Posterior vena cava (tissue), 2 donors: ENCODE measurements at places on chromosomes 12 and 14.
A peak's percentile ranks its signal among the peaks of the same experiment; 100 is the strongest.

DNA sequence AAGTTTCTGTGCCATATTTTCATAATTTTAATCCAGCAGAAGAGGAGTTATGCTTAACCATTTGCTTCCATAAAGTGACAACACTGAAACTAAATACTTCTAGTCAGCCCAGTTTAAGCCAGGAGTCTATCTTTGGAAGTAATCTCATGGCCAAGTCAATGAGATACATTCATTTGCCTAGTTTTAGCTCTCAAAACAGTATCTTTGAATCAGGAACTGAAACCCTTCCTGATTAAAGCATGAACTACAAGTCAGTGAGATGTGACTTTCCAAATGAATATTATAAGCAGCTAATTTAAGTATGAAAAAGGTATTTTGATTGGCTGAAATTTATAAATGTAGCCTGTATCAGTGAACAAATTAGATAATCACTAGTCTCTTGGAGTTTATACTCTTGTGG is 491.5 kb downstream of the SLC6A15 start:
- DNase-seq: no peak

DNA sequence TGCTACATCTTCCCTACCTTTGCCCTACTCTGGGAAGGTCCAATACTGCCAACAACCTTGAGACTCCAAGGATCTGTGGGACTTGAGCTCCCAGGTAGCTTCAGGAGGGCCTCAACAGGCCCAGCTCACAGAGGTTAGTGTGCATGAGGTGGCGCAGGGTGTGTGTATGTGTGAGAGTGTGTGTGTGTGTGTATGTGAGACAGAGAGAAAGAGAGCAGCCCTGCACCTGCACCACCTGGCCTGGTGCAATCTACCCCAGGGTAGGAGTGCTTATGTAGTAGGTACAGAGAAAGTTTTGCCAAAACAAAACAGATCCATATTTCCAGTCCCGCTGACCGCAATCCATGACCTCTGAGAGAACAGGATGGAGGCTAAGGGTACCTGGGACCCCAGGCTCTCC is 24.6 kb downstream of the TMEM229B start:
- DNase-seq: peak; percentile 13

DNA sequence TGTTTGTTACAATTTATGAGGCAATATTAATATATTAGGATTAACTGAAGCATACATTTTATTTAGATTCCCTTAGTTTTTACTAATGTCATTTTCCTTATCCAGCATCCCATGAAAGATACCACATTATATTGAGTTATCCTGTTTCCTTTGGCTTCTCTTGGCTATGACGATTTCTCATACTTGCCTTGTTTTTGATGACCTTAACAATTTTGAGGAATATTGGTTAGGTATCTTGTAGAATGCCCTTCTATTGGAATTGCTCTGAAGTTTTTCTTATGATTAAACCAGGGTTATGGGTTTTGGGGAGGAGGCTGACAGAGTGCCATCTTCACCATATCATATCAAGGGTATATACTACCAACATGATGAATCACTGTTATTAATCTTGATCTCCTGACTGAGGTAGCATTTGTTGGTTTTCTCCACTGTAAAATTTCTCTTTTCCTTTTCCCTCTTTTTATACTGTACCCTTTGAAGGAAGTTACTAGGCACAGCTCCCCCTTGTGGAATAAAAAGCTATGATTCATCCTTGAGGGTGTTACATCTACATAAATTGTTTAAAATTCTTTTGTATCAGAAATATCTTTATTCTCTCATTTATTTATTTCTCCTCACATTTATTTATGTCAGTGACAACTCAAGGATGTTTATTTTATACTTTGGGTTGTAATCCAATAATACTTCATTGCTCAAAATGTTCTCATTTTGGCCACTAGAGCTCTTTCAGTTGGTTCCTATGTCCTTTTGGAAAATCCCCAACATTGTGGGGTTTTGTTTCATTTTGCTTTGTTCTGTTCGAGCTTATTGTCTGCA is 239.0 kb downstream of the SLC16A7 start:
- DNase-seq: no peak

DNA sequence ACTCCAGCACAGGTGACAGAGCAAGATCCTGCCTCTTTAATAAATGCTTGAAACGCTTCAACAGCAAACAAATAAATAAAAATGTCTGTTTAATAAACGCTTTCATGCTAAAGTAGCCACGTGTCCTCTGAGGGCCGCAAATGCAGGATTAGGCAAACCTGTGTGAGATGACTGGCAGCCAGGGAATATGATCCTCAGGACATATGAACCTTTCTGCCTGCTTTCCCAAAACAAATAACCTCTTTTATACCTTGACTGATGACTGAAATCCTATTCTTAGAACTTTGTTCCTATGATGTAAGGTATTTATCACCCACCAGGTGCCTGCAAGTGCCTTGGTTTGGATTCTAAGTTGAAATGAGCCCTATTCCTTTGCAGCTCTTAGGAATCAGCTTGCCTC is 14.5 kb upstream of the FLVCR2 start:
- DNase-seq: no peak

GRCh38 chr12:77049767-77050353 is 15.5 kb downstream of the E2F7 start:
- DNase-seq: no peak

- DNase-seq: peak; percentile 54
Observed at GRCh38 chr12:53735556-53735955, 8.3 kb upstream of the CALCOCO1 start.

DNA sequence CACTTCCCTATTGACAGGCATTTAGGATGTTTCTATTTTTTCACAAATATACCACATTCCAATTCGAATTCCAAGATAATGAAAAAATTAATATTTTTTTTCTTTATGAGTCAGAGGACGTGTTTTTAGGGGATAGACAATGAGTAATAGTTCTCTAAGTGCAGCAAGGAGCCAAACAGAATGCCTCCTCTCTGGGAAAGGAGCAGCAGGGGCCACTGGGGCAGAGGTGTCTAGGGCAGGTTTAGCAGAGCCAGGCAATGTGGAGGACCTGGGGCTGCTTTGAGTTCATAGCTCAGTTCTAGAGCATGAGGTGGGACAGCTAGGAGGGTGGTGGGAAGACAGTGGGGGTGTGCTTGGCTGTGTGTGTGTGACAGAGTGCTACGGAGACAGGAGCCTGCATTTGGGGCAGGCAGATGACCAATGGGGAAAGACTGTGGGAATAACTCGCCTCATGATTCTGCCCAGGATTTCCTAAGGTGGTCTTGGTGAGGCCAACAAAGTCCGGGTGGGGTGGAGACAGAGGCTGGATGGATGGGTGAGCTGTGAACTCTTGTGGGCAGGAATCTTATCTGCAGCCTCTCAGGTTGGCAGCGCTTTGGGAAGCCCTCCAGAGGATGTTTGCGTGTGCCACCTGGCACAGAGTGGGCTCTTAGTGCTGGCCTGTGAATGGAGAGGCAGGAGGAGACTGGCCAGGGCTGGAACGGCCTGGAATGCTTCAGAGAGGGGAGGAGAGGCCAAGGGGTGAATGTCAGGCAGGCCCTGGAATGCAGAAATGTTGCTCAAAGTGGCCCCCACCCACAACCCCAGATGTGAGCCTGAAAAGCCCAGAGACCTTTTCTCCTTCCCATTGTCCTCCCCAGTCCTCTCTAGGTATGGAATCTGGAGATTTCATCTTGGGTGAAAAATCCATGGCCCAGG is 2.4 kb upstream of the KRT7 start:
- DNase-seq: peak; percentile 60

DNA sequence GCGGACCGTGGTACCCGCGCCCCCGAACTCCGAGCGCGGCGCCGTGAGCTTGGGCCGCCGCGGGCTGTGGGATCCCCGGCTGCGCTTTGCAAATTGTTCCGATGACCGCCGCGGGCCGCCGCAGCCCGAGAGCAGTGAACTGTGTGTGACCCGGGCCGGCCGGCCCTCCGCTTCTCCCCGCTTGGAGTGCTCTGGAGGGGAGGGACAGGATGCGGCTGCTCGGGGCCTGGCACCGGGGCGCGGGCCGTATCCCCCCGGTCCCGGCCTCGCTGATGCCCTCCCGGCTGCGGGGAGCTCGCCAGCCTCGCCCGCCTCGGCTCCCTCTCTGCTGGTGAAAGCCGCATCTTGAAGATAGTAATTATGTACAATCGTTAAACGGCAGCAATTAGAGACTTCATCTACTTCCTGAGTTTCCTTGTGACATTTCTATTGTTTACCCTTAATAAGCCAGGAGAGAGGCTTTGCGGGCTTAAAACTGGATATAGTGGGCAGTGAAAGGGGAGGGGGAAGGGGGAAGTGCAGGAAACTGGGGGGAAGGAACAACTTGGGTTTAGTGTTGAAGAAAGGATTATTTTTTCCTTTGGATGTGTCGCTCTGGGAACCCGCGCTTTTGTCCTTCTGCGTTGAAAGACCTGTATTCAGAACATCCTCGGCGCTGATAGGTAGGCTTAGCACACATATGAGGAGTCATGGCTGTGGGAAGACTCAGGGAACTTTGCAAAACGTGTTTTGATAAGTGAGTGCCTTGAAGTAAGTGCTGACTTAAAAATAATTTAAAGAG is 1.2 kb downstream of the PELI2 start:
- peak; percentile 88 for DNase-seq

GRCh38 chr12:54044425-54045103 is 9.1 kb upstream of the HOXC4 start:
- DNase-seq: no peak

- no peak for DNase-seq
Observed at GRCh38 chr12:6494258-6494743, 399 bp downstream of the NCAPD2 start.

DNA sequence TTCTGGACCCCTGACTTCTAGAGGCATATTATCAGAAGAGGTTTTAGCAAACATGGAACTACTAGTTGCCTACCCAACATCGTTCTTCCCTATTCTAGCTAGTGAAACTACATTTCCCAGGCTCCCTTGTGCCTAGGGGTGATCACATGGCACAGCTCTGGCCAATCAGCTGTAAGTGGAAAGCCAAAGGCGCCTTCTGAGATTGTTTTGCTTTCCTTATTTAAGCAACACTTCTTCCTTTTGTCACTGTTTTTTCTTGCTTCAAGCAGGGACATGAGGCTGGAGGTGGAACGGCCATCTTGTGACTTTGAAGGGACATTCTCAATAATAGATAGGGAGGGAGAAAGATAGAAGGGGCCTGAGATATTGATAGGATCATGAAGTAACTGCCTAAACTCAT is 136.7 kb downstream of the ZNF664 start:
- no peak for DNase-seq

DNA sequence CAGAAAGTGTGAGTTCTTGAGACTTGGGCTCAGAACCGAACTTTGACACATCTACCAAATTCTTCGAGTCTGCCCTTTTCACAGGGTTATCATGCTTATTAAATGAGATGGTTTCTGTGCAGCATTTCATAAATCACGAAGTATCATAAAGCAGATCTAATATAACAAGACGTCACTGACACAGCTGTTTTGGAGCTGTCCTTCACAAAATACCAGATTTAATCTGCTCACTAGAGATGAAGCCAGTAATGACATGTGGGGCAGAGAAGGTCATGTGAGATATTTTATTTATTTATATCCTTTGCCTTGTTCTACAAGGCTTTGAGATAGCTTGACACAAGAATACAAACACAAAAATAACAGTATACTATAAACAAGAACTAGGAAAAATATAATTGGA is 127.0 kb downstream of the RPAP3 start:
- DNase-seq: no peak

DNA sequence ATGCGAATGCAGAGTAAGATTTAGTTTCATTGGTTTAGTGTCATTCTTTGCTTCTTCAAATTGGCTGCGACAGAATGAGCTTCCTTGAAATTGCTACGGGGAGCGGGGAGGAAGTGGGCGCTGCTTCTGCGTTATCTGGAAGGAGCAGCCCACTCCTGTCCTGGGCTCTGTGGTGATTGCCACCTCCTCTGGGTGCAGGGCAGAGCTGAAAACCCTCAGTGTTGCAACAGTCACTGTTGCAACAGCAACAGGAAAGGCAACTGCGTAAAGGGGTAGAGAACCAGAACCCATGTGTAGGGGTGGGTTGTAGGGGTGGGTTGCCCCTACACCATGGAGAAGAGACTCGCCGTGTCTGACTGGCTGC is 57.7 kb downstream of the MAX start:
- no peak for DNase-seq

GRCh38 chr14:105507247-105507646 is 16.2 kb downstream of the TEDC1 start:
- DNase-seq: peak; percentile 48
